ENCODE measurements at places on chromosomes 7 and 10.
A peak's percentile ranks its signal among the peaks of the same experiment; 100 is the strongest.

DNA sequence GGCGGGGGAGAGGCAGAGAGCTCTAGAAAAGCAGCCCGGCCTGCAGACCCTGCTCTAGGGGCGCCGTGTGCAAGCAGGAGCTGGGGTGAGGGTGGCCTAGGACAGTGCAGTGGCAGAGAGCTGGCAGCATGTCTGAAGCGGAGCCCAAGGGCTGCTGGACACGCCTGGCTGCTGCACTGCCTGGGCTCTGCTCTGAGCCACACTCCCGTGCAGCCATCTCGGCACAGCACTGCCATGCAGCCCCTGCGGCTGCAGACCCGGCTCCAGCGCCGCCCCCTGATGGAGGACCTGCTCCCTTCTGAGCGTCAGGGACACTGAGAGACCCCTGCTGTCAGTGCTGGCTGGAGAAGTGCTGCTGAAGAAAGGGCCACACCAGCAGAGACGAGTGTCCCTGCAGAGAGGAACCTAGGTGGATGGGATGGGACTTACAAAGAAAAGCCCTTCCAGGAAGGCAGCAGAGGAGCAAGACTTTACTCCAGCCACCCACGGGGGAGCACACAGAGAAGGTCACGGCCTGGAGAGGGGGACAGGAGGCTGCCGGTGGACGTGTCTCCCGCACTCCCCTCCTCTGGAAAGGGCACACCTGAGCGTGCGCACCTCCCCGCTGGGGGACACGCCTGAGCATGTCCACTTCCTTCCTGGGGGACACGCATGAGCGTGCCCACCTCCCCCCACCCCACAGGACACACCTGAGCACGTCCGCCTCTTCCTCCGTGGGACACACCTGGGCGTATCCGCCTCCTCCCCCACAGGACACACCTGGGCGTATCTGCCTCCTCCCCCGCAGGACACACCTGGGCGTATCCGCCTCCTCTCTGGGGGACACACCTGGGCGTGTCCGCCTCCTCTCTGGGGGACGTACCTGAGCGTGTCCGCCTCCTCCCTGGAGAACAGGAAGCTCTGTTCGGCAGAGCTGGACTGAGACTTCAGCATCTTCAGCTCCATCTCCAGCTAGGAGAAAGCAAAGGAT lies 252.9 kb downstream of the MAD1L1 start:
- DNase-seq = no peak

DNA sequence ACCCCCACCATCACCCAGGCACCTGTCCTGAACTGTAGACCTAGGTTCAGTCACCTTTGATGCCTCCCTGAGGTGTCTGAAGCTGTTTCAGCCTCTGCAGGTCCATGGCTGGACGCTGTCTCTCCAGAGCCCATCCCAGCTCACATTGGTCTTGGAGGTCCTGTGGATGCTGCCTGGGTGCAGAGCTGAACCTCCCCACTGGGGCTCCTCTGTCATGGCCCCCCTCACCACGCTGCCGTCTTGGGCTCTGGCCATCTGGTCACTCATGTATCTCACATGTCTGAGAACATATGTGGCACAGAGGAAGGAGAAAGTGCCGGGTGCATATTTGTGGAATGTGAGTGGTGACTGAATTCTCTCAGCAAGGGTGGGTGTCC lies 108.9 kb downstream of the NKX6-2 start:
- DNase-seq = no peak

GRCh38 chr7:1533255-1533546 lies 2.7 kb downstream of the MAFK start:
- no peak for DNase-seq

DNA sequence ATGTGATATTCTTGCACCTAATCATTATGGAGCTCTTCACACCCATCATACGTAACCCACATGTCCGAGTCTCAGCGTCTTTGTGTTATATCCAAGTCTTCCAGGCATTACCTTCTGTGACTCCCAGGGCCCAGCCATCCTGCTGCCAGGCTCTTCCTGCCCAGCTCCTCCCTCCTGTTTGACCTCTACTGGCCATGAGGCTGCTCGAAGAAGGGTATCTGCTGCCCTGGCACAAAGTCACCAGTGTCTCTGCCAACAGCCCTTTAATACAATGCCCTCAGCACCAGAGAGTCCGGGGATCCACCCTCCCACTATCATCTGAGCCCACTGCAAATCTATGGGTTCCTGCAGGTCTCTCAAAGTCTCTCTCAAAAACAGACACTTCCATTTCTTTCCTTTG lies 65.3 kb upstream of the WAC start:
- DNase-seq = no peak

GRCh38 chr10:3469639-3470020 lies 297.0 kb upstream of the PITRM1 start:
- no peak for DNase-seq

GRCh38 chr7:26813432-26813831 lies 51.0 kb downstream of the SKAP2 start:
- no peak for DNase-seq

GRCh38 chr10:24041034-24041433 lies 167.9 kb upstream of the KIAA1217 start:
- no peak for DNase-seq

GRCh38 chr7:152354061-152354460 lies 81.7 kb downstream of the KMT2C start:
- DNase-seq = no peak

DNA sequence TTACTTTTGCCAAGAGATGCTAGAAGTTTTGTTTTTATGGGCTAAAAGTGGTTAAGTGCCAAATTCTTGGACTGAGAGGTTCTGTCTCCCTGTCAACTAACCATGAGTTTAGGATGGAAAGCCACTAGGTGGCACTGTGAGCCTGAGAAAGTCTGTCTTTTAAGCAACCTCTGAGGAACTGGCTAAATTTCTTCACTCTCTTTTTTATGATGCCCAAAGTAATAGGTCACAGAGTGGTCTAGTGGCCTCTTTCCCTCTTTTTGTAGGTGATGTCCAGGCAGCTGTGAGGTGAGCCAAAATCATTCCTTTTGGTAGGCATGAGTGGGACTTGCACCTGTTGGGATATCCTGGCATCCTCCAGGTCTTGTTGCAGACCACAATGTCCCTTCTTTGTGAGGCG lies 56.8 kb downstream of the SND1 start:
- DNase-seq = peak; percentile 62

DNA sequence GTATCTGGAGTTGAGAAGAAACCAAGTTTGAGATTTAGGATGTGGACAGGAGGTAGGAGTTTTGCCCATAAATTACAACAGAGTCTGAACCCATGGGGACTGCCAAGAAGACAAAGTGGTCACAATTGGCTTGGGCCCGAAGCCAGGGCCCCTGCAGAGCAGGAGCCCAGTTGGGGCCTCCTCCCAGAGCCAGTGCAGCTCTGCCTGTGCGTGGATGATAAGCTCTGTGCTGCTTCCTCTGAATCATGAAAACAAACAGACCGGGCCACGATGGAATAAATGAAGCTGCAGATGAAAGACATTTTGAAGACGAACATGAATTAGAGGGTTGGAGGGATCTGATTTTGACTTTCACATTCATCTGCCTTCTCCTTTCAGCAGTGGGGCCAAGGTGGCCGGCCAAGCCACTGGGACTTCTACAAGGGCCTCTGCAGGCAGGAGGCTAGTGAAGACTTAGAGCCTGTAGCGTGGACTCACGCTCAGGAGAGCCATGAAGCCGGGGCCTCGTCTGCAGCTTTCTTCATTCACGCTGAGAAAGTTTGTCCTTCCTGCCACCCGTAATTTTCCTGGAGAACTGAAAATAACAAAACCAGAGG lies 156.8 kb upstream of the LYZL1 start:
- no peak for DNase-seq
